ENCODE measurements at places on chromosomes 6 and 20.

GRCh38 chr6:108998485-108998884 is 96.2 kb downstream of the SESN1 start:
- no peak for DNase-seq

GRCh38 chr6:37936150-37936549 is 116.6 kb downstream of the ZFAND3 start:
- no peak for DNase-seq

DNA sequence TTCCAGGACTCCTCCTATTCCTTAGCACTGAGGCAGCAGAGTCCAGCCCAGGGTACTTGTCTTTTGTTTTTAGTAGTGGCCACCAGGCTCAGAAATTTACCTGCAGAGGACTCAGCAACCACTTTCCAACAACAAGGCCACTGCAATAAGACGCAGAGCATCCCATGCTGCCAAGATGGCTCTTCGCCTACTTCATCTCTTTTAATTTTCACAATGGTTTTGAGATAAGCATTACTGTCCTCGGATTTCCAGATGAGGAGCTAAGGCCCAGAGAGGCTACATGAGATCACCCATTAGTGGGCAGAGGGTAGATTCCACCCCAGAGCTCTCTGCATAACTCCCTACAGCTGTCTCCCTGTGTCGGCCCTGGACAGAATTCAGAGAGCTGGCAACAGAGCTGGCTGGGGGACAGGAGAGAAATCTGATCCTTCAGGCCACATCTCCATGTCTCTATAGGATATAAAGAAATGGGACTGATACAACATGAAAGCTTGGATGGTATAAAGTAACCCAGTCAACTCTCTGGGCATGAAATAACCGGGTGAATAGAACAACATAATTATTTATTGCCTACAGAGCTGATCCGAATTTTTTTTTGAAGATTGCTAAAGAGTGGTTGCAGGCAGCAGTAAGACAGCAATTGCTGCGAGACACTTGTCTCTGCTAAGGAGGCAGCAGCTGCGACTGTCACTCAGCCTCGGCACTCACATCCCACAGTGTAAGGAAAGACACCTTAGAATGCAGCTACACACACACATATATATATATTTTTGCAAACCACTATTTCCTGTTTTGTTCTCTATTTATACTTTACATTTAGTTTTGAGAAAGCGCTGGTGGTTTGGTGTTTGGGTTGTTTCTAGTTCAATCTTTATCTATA is 37.2 kb downstream of the SCML4 start:
- no peak for DNase-seq

GRCh38 chr6:21741221-21742109 is 147.9 kb downstream of the SOX4 start:
- DNase-seq, result no peak

DNA sequence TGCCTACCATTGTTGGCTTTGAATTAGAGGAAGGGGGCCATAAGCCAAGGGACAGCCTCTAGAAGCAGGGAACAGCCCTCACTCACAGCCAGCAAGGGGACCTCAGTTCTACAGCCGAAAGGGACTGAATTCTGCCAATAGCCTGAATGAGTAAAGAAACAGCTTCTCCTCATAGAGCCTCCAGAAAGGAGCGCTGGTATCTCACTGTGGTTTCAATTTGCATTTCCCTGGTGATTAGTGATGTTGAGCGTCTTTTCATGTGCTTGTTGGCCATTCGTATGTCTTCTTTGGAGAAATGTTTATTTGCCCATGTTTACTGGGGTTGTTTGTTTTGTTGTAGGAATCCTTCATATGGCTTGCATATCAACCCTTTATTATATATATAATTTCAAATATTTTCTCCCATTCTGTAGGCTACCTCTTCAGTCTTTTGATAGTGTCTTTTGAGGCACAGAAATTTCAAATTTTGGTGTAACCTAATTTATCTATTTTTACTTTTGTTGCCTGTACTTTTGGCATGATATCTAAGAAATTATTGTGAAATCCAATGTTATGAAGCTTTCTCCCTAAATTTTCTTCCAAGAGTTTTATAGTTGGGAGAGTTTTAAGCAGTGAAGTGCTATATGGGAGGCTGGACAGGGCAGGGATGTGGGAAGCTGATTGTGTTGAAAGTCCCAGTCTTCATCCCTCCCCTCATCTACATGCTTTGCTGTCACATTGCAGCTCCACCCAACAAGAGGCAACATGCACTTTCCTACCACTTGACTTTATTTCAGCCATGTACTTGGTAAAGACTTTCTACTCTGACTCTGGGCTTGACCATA is 82.3 kb upstream of the SHLD1 start:
- DNase-seq, result no peak

DNA sequence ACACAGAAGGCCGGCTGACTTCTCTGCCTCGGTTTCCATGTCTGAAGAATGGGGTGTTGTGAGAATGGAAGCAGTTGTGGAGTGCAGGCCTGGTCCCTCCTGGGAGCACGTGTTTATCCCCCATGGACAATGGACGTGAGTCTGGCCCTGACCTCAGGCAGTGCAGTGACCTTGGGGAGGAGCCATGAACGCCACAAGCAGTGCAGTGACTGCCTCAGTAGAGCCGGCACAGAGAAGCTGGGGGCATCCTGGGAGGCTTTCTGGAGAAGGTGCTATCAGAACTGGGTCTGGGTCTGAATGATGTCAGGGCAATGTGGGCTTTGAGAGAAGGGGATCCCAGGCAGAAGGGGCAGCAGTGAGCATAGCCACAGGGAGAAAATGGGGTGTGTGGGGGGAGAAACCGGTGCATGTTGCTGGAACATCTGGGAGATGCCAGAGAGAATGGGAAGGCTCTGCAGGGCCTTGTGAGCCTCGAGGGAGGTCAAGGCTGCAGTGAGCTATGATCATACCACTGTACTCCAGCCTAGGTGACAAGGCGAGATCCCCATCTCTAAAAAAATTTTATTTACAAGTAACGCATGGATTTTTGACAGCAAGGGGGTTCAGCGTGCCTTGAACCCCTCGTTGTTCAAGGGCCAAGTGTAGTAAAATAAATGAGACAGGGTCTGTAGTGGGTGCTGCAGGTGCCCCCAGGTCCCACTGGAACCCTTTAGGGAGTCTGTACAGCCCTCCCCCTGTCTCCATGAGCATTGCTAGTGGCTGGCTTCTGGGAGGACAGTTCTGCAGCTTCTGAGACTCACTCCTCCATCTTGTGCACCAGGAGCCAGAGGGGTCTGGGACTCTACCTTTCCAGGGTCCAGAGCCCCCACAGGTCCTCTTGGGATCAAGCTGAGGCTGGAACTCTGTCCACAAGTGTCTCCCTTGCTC is 27.0 kb upstream of the ZBP1 start:
- DNase-seq, result peak; percentile 13

DNA sequence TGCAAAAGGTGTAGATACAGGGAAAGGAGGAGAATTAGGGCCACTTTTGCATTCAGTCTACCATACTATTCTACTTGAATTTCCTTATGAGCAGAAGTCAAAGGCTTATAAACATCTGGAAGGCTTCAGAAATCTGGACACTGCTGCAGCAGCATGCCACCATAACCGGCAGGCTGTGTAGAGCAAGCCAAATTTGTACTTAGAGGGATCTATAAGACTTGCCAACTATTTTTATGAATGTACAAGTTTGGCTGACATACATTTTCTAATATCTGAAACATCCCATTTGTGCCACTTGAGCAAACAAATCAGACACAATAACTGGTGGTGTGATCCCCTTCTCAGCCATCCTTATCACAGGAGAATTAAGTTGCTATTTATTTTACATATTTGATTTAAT is 14.0 kb upstream of the PLCB1 start:
- no peak for DNase-seq

All from omental fat pad (tissue), 4 donors.